Activated T-cell treated with anti-CD3 and anti-CD28 coated beads, Interleukin-2, amount 50 U/mL, for 1 hour (primary cell): ENCODE measurements at places on chromosomes 16 and 17.

DNA sequence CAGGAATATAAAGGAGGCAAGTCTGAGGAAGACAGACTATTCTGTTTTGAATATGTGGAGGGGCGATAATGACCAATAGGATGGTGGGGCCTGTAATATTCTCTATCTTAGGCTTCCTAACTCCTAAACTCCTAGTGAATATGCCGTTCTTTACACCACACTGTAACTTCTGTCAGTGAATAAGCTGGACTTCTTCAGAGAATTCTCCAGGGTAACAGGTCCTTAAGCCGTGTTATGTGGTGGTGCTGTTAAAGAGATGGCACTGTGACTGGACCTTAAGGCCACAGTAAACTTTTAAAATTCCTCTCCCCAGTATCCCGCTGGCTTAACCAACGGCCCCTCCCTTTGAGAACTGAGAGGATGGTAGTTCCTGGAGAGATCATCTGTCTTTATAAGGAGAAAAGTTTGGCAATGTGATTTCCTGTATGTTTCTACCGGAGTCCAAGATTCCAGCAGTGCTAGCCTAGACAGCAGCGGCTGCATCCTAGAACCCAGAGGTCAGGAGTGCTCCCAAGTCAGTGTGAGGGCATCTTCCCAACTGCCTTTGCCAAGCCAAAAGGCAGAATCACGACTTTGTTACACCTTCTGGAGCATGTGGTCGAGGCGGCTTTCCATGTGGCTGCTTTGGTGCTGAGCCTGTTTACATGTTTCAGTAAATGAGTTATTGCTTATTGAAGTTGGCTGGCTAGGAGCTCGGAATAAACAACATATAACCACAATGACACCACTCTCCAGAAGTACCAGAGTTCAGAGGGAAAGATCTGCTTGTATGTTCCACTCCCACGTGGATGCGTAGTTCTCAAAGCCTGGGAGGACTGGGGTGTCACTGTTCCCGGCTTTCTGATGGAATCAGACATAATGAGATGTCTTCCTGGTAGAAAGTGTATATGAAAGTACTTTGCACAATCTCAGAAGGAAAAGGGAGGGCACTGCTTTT is 41.0 kb downstream of the TUBD1 start:
- no peak for DNase-seq

GRCh38 chr16:65545413-65545956 is 423.6 kb upstream of the CDH11 start:
- DNase-seq = no peak

DNA sequence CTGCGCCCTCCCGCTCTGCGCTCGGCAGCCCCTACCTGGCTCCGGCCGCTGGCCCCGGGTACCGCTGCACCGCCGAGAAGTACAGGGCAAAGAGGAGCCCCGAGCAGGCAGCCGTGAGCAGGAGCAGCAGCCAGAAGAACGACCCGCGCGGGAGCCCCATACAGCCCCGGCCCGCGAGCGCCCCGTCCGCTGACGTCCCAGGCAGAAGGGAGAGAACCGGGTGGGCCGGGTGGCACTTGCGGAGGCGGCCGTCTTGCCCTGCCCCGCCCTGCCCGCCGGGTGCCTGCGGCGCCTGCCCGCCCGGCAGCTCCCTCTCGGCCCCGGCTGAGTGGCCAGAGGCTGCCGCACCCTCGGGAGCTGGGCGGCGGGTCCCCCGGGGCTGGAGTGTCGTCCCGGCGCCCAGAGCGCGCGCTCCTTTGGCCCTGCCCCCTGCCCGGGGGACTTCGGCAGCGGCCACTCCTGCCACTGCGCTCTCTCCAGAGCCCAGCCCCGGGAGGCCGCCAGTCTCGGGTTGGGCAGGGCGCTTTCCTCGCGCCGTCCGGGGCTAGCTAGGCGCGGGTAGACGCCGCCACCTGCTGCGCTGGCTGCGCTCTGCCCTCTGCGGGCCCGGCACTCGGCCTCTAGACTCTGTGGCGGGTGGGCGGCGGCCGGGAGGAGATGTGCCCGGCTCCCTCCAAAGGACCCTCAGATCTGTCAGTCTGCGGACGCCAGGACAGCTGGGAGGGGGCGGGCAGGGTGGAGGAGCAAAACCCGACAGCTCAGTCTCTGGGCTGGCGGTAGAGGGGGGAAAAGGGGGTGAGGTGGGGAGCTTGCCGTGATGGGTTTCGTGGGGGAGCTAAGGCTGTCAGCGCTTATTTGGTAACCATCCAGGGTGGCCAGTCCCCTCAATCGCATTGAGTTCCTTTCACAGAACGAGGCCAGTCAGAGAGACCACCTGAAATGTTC is at the start of gene ST6GALNAC2:
Gene ST6GALNAC2 (minus strand): TSS at position 212 of the 945 bp plus-strand sequence. CDS start 52 bp downstream, at position 160.
- DNase-seq = peak; percentile 53

- no peak for DNase-seq
Observed at GRCh38 chr17:56300144-56300543, 146.9 kb downstream of the ANKFN1 start.

GRCh38 chr16:56266641-56267607 is 75.6 kb downstream of the GNAO1 start:
- DNase-seq = no peak

GRCh38 chr16:12837756-12838155 is 34.1 kb upstream of the CPPED1 start:
- no peak for DNase-seq

- peak; percentile 21 for DNase-seq
Observed at GRCh38 chr16:20675488-20676267, 21.8 kb downstream of the ACSM1 start.

DNA sequence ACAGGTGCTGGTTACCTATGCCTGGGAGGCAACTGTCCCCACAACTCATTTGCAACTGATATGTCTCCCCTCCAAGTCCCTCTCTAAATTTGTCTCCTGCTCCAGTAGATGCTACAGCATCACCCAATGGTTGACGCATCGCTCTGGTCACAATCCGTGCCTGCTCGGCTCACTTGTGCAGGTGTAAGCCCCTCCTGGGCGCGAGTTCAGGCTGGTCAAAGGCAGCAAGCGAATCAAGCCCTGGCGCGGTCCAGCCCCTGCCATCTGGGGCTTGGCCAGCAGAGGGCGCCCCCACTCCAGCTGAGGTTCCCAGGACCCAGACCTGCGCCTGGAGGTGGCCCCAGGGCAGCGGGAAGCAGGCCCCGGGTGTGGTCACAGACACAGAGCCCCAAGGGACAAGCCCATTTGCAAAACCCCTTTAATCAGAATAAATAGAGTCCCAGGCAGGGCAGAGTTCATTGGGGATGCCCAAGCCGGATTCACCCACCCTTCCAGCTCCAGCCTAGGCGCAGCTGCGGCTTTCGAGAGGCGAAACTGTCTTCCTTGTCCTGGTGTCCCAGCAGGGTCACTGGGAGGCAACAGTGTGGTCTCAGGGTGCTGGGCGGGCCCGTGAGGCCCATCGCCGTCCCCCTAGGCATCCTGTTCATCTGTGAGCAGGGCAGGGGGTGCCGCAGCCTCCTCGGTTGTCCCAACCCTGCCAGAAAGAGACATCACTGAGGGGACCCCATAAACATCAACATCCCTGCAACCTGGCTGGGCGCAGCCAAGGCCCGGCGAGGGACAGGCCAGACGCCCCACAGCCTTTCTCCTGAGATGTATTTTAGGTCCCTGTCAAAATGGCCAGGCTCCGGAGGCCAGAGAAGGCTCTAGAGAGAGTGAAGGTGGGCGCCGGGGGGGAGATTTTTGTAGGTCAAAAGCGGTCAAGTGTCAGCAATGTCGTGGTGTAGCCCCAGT is 15.8 kb downstream of the TMC6 start:
- DNase-seq = peak; percentile 88

- DNase-seq = no peak
Observed at GRCh38 chr17:70070305-70071027, 4.6 kb upstream of the KCNJ16 start.

DNA sequence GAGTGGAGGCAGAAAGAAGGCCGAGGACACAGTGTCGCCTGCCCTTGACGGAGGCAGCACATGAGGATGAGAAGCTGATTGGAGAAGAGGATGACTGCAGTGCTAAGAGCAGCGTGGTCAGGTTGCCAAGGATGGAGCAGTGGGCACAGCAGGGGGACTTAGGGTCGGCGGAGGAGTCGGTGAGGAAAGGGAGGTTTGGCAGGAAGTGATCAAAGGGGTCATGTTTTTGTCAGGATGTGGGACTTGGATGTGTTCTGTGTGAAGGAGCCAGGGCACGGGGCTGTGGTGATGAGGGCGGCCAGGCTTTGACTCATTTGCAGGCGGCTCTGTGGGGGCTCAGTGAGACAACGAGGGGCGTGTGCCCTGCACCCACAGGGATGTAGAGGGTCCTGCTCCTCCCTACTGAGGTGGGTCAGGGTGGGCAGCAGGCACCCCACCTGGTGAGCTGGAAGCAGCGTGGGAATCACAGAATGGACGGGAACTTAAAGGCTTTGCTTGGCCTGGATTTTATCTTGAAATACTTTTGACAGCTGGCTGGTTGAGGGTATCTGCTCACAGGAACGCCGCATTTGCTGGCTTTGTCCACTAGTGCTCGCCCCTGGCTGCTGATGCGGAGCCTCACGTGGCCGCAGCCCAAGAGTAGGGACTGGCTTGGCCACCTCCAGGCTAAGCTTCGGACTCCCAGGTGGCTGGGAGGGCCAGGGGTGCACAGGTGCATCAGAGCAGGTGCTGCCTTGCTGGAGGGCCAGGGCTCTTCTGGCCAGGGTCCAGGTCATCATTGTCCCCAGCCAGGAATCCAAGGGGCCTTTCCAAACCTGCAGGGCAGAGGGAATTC is 6.0 kb downstream of the MPG start:
- no peak for DNase-seq

- DNase-seq = no peak
Observed at GRCh38 chr17:73444021-73444420, 132.2 kb upstream of the CDC42EP4 start.
